Stimulated activated CD4-positive, alpha-beta T cell treated with anti-CD3 and anti-CD28 coated beads, TNF-alpha, amount 100 ng/mL, for 48 hours (primary cell): ENCODE measurements at places on chromosomes 2 and 18.

GRCh38 chr2:142650601-142651000, 226.9 kb upstream of the KYNU start:
- DNase-seq: no peak

DNA sequence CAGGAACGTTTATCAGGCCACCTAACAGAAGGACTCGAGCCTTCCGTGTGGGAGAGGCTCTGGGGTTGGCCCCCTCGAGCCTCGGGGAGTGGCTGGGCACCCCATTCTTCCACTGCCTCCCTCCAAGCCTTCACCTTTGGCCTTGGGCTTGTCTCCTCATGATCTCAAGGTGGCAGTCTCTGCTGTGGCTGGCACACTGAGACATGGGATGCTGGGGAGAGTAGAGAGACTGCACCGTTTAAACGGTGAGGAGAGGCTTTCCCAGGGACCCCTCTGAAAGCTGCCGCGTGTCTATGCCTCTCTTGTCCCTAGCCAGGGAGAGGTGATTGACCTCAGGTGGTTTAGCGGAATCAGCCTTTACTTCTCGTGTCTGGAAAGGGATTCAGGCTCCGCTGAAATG, 71.0 kb downstream of the DCDC2C start:
- no peak for DNase-seq

DNA sequence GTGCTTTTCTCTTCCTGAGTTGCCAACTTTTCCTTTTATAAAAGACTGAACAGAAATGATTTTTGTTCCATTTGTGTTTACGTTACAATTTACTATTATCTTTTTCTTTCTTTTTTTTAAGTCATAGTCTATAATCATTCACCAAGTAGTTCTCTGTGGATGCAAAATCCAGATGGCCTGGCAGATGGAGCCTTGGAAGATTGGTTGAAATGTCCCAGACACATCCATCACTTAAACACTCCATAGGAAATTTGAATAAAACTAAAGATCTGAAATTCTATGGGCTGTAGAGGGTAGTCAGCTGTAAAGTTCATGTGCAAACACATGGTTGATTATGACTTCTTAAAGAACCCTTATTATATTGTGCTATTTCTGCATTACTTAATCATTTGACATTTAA, 164.8 kb upstream of the DOCK10 start:
- no peak for DNase-seq

DNA sequence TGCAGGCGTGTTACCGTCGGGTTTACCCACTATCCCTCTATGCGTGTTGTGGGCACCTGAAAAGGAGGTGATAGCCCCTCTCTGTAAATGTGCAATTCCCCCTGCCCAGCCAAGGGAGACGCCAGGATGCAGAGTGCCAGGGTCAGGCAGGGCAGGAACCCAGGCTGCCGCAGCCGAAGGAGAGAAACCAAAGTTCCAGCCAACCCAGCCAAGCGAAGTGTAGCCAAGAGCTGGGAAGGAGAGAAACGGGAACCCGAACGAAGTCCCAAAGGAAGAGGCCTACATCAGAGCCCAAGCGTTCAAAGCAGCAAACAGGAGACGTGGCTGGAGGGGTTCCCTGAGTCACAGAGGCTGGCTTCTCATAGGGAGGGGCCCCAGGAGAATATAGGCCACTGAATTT, 24.2 kb upstream of the SPR start:
- DNase-seq: no peak

DNA sequence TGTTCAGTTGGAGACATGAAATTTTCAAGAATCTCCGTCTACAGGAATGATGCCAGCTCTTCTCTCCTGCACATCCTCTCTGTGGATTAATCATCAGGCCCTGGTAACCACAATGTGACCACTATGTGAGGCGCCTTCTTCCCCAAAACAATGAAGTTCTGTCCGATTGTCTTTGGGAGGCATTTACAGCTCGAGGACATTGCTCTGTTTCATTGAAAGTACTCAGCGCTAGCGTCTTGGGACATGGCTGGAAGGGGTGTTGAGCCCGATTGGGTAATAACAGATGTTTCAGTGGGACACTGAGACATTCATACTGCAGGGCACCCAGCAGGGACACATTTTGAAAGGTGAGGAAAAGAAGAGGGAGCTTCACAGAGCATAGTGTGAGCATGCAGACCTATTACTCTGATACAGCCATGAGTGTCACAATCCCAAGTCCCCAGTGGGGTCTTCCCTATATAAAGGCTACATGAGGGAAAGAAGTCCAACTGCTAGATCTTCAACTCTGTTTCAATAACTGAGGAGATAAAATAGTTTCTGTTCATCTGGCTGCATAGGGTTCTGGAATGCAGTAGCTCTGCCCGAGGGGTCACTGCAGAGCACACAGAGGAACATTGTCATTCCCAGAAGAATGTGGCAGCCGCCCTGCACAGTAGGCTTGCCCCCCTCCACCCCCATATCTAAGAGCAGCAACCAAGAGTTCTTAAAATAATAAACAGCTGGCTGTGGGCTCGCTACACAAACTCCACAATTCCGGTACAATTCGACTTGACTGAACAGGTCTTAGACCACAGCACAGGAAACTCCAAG, 237.3 kb downstream of the OSR1 start:
- DNase-seq: no peak

DNA sequence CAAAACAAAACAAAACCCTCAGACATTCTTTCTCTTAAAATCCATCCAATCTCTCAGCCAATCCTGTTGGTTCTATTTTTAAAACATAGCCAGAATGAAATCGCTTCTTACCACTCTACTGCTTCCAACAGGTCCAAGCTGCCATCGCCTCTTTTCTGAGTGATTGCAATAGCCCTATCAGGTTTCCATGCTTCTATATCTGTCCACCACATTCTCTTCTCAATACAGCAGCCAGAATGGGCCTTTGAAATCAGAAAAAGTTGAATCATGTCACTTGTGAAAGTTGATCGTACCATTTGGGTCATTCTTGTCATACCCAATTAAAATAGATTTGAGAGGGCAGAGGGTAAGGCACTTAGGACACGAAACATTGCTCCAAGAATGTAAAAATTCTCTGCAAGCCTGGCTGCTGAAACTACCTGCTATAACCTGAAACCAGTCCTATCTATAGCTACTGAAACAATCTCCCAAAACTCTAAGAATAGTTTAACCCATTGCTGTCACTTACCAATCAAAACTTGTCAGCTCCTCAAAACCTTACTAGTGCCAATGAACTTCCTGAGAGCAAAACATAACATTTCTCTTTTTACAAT, 3.3 kb upstream of the MTLN start:
- DNase-seq: no peak

DNA sequence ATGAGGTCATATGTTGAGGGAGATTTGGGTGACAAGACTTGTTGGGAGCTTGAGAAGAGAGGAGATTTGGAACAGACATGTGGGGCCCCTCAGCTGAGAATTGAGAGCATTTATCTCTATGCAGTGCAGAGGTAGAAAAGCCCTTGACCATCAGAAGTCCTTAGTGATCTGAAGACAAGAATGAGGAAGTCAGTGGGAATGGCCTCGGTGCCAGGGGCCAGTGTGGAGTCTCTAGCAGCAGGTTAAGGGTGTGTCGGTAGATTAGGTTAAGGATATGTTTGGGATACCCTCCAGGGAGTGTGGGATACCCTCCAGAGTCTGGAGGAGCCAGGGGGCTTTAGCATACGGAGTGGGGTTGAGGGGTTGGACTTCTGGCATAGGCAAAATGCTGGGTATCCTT, 41.6 kb downstream of the FBXO48 start:
- no peak for DNase-seq

DNA sequence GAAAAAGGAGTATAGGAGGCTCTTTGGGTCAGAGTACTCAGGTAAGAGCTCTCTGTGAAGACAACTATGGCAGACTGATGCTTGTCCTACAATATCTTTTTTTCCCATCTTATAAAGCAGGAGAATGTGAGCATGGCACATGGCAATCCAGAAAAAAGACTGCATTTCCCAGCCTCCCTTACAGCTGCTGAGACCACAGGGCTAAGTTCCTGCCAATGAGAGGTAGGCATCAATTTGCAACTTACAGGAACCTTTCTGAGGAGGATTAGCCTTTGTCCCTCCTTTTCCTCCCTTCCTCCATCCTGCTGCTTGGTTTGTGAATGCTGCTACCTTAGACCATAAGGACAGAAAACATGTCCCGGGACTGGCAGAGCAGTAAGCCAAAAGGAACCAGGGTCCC, 37.8 kb upstream of the ST8SIA5 start:
- no peak for DNase-seq

- no peak for DNase-seq
These were observed 2.7 kb downstream of the ESPNL start for GRCh38 chr2:238102865-238103264.

GRCh38 chr2:13651684-13652131, 935.0 kb downstream of the TRIB2 start:
- no peak for DNase-seq

DNA sequence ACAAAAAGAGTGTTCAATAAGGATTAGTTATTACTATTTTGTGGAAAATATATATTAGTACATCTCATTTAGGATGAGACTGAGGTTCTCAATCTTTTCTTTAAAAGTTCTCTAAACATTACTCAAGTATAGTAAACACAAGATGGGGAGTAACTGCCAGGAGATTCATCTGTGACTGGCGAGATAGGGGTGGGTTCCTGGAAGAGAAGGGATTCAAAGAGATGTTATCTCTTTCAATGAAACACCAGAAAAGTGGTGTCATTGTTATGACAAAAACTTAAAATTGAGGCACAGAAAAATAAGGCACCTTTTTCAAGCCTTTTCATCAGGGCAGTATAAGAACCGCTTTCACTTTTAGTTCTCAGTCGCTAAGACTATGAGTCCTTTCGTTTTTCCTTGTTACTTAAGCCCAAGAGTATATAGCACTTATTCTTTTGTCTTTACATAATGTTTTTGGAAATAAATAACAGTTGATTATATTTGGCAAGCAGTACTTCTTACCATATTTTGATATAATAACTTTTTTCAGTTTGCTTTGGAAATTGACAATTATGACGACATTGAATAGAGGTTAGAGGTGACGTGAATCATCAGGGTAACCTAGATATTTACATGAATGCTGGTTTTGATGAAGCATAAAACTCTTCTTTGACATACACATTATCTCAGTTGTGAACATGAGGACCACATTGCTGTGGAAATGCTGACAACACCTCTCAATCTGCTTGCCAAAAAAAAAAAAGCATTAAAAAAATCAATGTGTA, 393.9 kb upstream of the TCF4 start:
- DNase-seq: no peak

DNA sequence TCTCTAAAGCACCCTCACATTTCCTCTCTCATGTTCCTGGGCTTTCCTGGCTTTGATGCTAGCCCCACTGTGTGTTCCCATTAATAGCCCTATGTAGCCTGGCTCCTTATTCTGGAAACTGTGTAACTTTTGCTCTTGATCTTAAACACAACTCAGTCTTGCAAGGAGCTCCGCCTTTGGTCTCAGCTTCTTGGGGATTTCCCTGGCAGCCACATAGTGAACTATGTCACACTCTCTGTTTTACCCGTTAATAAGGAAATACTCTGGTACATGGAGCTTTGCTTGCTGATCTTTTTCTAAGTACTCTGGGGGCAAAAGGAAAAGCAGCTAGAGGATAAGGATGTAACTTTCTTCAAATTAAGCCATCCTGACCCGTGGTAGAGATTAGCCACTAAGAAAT, 259.3 kb downstream of the NEDD4L start:
- DNase-seq: no peak

DNA sequence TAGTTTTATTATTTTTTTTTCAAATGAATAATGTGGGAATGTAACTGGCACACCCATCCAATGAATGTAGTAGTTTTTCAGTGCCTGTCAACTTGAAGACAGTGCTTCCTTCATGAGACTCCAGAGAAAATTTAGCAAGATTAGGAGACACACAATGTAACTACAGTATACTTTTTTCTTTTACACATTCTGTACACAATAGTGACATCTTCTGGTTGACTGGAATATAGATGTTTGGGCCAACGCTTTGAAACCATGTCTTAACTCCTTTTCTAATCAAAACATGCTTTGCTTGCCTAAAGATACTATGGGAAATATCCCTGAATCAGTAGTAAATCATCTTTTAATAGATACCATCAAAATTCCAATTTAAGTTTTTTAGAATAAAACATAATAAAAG, 229.5 kb upstream of the ZC3H15 start:
- DNase-seq: no peak

GRCh38 chr2:209307161-209308001, 116.5 kb upstream of the MAP2 start:
- DNase-seq: no peak

DNA sequence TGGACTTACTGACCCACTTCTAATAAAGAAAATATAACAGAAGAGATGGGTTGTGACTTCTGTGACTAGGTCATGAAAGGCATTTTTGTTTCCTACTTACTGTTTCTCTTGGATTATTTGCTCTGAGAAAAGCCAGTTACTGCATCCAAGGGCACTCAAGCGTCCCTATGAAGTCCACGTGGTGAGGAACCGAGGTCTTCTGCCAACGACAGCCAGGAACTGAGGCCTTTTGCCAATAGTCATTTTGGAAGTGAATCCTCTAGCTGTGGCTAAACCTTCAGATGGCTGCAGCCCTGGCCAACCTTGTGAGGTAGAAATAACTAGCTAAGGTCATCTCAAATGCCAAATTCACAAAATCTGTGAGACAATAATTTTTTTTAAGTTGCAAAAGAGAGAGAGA, 449.8 kb upstream of the RGPD4 start:
- no peak for DNase-seq
